GM04503 (cell line): ENCODE measurements at places on chromosomes 7 and 10.

DNA sequence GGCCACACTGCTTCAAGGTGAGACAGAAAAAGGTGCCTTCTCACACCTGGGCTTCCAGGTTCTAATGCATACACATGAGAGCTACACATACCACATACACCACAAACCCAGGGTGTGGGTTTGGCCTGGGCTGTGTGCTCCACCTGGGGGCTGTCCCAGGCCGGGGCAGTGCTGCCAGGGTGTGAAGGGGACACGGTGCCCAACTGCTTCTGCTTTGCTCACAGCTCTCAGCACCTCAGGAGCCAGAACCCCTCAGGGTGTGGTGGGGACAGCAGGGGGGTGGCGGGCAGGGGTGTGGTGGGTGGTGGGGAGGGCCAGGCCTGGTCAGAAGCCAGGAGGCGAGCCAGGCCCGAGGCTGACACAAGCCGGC is 51.1 kb downstream of the TMEM209 start:
- DNase-seq = no peak

DNA sequence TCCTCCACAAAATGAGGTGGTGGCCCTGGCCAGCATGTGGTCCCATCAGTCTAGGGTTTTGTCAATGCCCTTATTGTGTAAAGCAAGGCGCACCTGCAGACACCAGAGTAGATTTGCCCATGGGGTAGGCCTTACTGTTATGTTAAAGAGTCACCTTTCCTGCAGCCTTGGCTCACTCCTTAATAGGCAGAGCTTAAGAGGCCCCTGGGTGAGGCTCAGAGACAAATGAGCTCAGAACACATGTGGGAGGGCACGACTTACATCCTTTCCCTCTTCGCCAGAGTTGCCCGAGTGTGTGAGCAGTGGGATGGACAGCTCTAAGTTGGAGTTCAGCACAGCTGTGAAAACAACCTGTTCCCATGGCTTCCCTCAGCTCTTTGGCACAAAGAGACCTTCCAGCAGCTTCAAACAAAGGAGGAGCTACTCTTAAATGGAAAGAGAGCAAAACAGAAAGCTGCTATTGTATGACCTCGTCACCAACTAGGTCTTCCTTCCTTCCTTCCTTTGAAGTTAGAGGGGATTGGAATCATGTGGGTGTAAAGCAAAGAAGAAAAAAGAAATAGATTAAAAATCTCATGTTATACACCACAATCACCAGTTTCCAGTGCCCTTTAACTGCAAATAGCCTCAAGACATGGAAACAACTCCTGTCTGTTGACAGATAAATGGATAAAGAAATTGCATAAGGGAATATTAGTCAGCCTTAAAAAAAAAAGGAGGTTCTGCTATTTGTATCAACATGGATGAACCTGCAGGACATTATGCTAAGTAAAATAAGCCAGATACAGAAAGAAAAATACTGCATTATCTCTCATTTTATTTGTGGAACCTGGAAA is 11.9 kb upstream of the XPNPEP1 start:
- DNase-seq = no peak

- no peak for DNase-seq
Observed at GRCh38 chr10:96906864-96907263, 74.8 kb downstream of the LCOR start.

DNA sequence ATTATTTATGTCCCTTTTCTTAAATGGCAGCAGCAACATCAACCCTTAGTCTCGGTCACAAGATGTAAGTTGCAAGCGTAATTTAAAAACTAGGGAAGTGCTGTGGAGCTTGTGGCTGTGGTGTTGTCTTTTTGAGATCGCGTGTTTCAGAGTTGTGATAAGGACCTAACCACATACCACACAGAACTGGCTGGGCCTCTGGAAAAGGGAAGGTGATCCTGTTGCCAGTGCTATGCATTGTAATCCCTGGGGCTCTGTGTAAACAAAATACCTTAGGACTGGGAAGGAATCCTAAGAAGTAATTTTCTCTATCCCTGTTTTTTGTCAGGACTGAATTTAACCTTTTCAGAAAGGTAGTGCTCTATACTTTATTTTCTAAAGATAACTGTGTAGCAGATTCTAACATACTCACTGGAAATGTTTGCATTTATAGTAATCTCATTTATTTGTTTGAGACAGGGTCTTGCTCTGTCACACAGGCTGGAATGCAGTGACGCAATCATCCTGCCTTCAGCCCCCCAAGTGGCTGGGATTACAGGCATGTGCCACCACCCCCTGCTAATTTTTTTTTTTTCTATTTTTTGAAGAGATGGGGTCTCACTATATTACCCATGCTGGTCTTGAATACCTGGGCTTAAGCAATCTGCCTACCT is 60.4 kb downstream of the INPP5F start:
- no peak for DNase-seq

- no peak for DNase-seq
Observed at GRCh38 chr7:12684733-12685132, 2.7 kb upstream of the ARL4A start.

DNA sequence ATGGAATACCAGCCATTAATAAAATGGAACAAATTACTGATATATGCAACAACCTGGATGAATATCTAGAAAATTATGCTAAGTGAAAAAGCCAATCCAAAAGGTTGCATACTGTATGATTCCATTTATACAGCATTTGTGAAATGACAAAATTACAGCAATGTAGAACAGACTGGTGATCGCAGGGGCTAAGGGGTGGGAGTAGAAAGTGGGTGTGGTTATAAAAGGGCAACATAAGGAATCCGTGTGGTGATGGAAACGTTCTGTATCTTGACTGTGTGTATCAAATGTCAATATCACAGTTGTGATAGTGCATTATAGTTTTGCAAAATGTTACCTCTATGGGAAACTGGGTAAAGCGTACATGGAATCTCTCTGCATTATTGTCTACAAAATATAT is 15.0 kb downstream of the CEP41 start:
- no peak for DNase-seq

GRCh38 chr7:147510923-147511322 is 1079.6 kb upstream of the C7orf33 start:
- no peak for DNase-seq

- no peak for DNase-seq
Observed at GRCh38 chr7:138468244-138469123, 8.4 kb downstream of the TRIM24 start.

DNA sequence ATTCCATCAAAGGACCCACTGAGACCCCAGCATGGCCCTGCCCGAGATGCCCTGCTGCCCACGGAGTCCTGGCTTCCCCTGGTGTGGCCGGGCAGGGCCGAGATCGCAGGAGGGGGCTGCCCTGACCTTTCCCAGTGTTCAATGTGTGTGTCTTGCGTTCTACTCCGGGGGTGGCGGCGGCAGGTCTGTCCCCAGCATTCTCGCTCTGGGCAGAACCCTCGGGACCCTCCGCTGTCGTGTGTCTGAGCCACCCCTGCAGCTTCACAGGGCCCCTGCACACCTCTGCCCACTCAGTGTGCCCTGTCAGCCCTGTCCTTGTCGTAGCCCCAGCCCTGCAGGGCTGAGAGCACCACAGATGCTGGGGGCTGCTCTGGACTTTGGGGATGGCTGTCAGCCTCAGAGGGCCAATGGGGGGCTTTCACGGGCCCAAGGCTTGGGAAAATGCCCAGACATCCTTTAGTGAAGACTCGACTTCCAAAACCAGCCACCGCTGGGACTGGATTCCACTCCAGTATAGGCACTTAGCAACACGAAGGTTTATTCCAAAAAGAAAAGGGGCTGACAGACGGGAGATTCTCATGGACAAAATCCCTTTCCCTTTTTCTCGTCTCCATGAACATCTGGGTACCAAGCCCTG is 30.0 kb upstream of the KNDC1 start:
- no peak for DNase-seq

DNA sequence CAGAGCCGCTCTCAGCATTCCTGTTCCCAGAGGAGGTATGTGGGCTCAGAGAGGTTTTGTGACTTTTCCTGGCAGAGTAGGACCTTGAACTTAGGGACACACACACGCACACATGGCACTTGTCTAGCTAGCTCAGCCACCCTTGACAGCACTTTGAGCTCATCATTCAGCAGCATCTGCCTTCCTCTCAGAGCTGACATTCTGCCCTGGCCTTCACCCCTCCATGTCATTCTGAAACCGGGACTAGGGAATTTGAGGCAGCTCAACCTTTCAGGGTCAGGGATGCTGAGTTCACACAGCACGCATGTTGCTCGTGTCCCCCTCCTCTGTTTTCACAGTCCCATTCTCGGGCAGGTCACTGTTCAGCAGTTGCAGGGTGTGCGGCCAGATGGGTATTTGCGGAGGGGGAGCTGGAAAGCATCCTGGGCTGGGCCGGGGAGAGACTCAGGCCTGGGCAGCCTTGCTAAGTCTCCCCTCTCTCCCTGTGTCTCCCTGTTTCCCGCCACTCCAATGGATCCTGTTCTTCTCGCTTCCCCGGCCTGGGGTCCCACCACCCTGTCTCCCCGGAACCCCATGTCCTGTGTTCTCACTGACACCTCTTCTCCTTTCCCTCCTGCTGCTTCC is 78.0 kb downstream of the COL13A1 start:
- no peak for DNase-seq

- no peak for DNase-seq
Observed at GRCh38 chr10:117218654-117219053, 21.4 kb downstream of the KCNK18 start.

GRCh38 chr7:99943641-99944496 is 14.4 kb upstream of the GJC3 start:
- no peak for DNase-seq

DNA sequence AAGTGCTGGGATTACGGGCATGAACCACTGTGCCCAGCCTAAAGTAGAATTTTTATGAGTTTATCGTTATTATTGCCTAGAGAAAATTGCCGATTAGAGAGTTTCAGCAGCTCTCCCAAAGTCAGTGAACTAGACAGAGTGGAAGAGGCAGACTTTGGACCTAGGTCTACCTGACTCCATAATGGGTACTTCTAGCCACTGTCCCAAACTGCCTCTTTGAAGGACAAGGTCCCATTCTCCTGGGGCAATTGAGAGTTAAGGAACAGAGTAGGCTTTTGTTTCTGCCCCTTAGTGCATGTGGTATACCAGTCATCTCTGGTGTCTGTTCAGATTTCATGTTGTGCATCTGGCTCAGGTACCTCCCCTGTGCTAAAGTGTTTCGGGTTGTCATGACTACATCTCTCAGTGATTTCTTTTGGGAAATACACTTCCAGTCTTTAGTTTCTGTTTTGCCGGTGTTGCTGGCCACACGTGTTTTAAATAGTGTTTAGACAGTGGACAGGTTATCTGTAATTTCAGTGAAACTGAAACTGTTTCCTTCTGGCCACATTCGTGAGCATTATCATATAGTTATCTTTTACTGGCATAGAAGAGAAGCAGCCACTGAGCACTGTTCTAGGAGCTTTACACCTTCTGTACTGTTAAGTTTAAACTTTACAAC is 4.7 kb downstream of the TMEM236 start:
- DNase-seq = no peak

DNA sequence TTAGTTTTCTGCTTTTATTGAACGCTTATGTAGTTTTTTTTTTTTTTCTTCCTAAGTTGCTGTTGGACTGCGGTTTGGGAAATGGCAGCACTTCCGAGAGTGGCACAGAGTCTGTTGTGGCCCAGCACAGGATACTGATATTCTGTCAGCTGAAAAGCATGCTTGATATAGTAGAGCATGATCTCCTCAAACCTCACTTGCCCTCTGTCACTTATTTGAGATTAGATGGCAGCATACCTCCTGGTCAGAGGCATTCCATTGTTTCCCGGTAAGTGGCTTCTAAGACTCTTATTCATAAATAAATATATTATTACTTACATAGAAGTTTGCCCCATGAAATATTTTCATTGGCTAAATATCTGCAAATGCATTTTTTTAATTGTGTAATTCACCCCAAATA is 101.1 kb downstream of the BTAF1 start:
- DNase-seq = peak; percentile 7

DNA sequence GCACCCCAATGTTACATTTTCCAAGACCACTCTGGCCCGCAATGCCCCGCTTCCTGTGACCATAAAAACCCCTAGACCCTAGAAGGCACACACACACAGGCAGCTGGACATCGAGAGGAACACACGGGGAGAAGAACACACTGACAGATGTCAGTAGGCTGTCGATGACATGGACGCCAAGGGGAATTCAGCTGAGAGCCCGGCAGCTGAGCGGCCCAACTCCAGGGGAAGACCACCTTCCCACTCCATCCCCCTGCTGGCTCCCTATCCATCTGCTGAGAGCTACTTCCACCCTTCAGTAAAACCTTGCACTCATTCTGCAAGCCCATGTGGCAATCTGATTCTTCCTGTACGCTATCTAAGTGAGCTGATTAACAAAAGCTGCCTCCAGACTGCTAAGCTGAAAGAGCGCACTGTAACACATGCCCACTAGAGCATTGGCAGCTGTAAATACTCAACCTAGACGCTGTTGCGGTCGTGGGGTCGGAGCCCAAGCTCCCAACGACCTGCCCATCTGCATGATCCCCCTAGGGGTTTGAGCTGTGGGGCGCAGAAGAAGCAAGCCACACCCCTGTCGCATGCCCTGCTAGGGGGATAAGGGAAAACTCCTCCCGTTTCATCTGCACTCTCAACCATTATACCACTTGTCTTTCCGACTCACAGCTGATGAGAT is 843.6 kb upstream of the POT1 start:
- DNase-seq = no peak

- no peak for DNase-seq
Observed at GRCh38 chr7:130227883-130228575, 20.4 kb downstream of the SSMEM1 start.

GRCh38 chr7:101733713-101734475 is 83.5 kb upstream of the CUX1 start:
- DNase-seq = no peak

DNA sequence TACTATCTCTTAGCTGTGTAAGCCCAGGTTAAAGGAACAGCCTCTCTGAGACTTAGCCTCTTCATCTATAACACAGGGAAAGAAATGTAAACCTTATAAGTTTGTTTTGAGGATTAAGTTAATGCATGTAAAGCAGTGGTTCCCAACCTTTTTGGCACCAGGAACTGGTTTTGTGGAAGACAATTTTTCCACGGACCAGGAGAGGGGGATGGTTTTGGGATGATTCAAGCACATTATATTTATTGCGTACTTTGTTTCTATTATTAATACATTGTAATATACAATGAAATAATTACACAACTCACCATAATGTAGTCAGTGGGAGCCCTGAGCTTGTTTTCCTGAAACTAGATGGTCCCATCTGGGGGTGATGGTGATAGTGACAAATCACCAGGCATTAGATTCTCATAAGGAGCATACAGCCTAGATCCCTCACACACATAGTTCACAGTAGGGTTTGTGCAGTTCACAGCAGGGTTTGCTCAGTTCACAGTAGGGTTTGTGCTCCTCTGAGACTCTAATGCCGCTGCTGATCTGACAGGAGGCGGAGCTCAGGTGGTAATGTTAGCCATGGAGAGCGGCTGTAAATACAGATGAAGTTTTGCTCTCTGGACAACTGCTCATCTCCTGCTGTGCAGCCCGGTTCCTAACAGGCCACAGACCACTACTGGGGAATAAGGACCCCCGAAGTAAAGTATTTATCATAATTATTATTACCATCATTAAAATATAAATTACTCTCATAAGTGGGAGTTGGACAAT is 41.3 kb upstream of the ANK3 start:
- no peak for DNase-seq

DNA sequence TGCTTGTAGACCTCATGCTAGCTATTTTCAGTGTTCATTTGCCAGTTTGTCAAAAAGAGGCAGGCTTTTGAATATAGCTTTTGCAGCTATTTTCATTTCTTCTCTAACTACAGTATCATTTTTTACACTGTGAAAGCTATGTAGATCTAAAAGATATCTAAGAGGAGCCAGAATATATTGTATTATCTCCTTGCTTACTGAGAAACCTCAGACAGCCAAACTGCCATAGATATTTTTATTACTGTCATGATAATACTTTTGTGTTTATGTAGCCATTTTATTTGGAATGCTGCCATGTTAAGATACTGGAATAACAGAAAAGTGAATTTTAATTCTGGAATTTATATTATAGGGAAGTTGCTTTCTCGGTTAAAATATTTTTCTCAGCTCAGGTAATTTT is 37.2 kb downstream of the ANKIB1 start:
- no peak for DNase-seq
